Fibroblast of skin of left quadriceps (primary cell): ENCODE measurements at places on chromosomes 7 and 10.
A peak's percentile ranks its signal among the peaks of the same experiment; 100 is the strongest.

- DNase-seq = no peak
Observed at GRCh38 chr10:63738410-63738809, 217.2 kb downstream of the REEP3 start.

DNA sequence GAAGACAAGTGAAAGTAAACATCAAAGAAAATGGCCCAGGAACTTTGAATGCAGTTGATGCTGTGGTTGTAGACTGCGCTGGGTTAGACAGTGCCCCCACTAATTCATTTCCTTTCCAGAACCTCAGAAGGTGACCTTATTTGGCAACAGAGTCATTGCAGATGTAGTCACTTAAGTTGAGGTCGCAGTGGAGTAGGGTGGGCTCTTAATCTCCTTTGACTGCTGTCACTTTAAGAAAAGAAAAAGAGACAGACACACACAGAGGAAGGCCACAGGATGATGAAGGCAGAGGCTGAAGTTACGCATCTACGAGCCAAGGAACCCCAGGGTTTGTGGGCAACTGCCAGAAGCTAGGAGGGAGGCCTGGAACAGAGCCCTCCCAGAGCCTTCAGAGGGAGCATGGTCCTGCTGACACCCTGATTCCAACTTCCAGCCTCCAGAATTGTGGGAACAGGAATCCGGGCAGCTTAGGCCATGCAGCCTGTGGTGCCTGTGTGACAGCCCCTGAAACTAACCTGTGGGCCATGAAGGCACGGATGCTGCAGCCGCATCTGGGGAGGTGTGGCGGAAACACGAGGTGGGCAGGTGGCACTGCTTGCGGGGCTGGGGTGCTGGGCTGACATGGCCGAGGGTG is 107.6 kb downstream of the PRKAG2 start:
- DNase-seq = no peak

GRCh38 chr7:148825338-148825737 is 58.8 kb downstream of the EZH2 start:
- DNase-seq = no peak

DNA sequence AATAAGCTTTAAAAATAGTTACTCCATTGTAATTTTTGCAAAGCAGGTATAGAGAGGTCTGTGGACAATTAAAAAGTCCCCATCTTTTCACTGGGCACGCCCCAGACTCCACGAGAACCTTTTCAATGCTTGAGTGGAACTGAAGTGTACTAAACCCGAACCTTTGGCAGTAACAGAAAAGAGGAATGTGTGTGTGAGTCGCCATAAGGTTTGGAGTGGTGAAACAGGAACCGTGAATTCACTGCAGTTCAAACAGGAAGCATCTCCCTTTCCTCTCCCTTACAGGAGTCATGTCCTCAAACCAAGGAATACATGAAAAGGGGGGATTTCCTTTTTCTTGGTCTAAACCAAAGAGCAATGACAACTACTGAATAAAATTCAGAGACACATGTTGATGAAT is 23.2 kb downstream of the NDUFB2 start:
- no peak for DNase-seq

- peak; percentile 51 for DNase-seq
Observed at GRCh38 chr7:56074371-56074791, 10.3 kb downstream of the SUMF2 start.
